Purkinje cell (primary cell): ENCODE measurements at places on chromosomes 2 and 18. TPM values are rescaled to one million over a fixed set of nuclear protein-coding genes. Genes with fewer than 3 reads are reported as not detected.

The ITGB6 gene
- not detected in 2 replicates for polyA plus RNA-seq

The KANSL1L gene
- 12.6 and 18.5 TPM in 2 replicates for polyA plus RNA-seq

The C2orf72 gene
- polyA plus RNA-seq: 3.6 and 5.2 TPM in 2 replicates

The GAL3ST2 gene
- not detected in 2 replicates for polyA plus RNA-seq

The CCBE1 gene
- 0.04 TPM in 1 of 2 replicates, not detected in the other for polyA plus RNA-seq

The CELF4 gene
- polyA plus RNA-seq: 3.8 and 35.4 TPM in 2 replicates

The RAB3GAP1 gene
- 40.2 and 51.4 TPM in 2 replicates for polyA plus RNA-seq

The LIPG gene
- polyA plus RNA-seq: not detected in 2 replicates

The SCLY gene
- polyA plus RNA-seq: 4.2 and 8.9 TPM in 2 replicates

The HADHB gene
- 69.7 and 74.3 TPM in 2 replicates for polyA plus RNA-seq

The PPP1R1C gene
- 2.3 and 3.5 TPM in 2 replicates for polyA plus RNA-seq

The IL36G gene
- polyA plus RNA-seq: not detected in 2 replicates

The MC4R gene
- not detected in 2 replicates for polyA plus RNA-seq

The SERPINB11 gene
- polyA plus RNA-seq: 1.2 TPM in 1 of 2 replicates, not detected in the other

The CCDC102B gene
- polyA plus RNA-seq: 25.6 and 26.7 TPM in 2 replicates

The SPDYA gene
- 2.3 and 3.0 TPM in 2 replicates for polyA plus RNA-seq

The RGPD4 gene
- polyA plus RNA-seq: 0.08 TPM in 1 of 2 replicates, not detected in the other

The ANO7 gene
- polyA plus RNA-seq: not detected in 2 replicates

The HTRA2 gene
- 14.2 and 22.8 TPM in 2 replicates for polyA plus RNA-seq

The SCN2A gene
- 47.8 and 111 TPM in 2 replicates for polyA plus RNA-seq

The SFT2D3 gene
- polyA plus RNA-seq: 0.64 TPM in 1 of 2 replicates, not detected in the other

The KCNE4 gene
- polyA plus RNA-seq: not detected in 2 replicates

The ERBB4 gene
- 4.9 and 8.0 TPM in 2 replicates for polyA plus RNA-seq

The ABCG5 gene
- 0.48 and 1.3 TPM in 2 replicates for polyA plus RNA-seq

The CDCA7 gene
- polyA plus RNA-seq: 0.08 TPM in 1 of 2 replicates, not detected in the other

The SLC35F5 gene
- polyA plus RNA-seq: 50.0 and 53.6 TPM in 2 replicates

The CTNNA2 gene
- 22.3 and 26.9 TPM in 2 replicates for polyA plus RNA-seq
